ENCODE measurements at places on chromosomes 2 and 18. TPM values are rescaled to one million over a fixed set of nuclear protein-coding genes. Genes with fewer than 3 reads are reported as not detected.

The CCBE1 gene
- total RNA-seq = 2.9 TPM

The SIX2 gene
- total RNA-seq = 0.12 TPM

DNA sequence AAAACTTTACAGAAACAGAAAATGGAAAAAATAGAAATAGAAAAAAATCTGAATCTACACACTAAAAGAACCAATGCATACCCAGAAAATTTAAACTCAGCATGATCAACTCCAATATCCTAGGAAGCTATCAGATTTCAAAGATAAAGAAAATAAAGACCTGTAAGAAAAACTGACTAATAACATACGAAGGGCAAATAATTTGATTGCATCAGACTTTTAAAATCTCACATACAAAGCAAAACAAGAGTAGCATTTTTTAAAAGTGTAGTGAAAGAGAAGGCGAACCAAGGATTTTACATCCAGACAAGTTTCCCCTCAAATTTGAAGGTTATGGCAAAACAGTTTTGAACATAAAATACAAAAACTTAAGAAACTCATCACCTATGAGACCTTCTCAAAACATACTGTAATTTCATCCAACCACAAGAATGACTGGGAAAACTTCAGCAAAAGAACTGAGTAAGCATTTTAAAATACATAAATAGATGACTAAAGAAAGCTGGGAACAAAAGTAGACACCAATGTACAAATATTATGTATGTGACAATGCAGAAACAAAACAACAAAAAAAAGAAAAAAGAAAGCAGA lies 54.8 kb downstream of the NBAS start:
- peaks cover 4% of the 10 kb centered on the region for H3K36me3 ChIP-seq
- no peaks in the 10 kb centered on the region for H3K4me1 ChIP-seq
- no peak for DNase-seq
- no peaks in the 10 kb centered on the region for H3K27me3 ChIP-seq

DNA sequence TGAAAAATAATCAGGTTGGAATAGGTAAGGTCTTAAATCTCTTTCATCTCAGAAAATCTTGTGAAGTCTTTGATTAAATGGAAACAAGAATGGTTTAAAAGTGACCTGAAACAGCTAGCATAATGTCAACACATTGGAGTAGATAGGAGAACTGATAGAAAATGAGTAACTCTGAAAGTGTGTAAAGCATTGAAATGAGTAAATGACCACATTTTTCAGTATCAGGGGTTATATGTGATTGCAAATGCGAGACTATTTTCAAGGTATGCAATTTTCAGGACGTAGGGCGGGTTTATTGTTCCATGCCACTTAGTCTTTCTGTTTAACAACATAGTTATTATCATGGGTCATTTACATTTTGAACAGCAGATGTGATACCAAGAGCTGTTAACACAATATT lies 1383.2 kb downstream of the LRP1B start:
- DNase-seq = no peak
- H3K27me3 ChIP-seq = no peaks in the 10 kb centered on the region
- H3K4me3 ChIP-seq = no peak overlapping the region
- H3K36me3 ChIP-seq = no peaks in the 10 kb centered on the region
